Activated CD4-positive, alpha-beta T cell treated with anti-CD3 and anti-CD28 coated beads, Interleukin-2, amount 10 ng/mL, durations not matched to agents 24 days and 14 days (primary cell): ENCODE measurements at places on chromosomes 1 and 21. TPM values are rescaled to one million over a fixed set of nuclear protein-coding genes. Genes with fewer than 3 reads are reported as not detected.

COL24A1 gene
- 0.02 TPM in 1 of 2 replicates, not detected in the other for total RNA-seq

PTAFR gene
- total RNA-seq = 0.40 and 0.57 TPM in 2 replicates

HTR1D gene
- total RNA-seq = not detected in 2 replicates

SV2A gene
- 18.0 and 18.9 TPM in 2 replicates for total RNA-seq

SPATC1L gene
- total RNA-seq = 10.8 and 12.0 TPM in 2 replicates

FMN2 gene
- not detected in 2 replicates for total RNA-seq

RAB3B gene
- 0.02 TPM in 2 replicates for total RNA-seq

SEC16B gene
- total RNA-seq = not detected in 2 replicates

CRP gene
- total RNA-seq = not detected in 2 replicates

SLAMF7 gene
- 18.4 and 20.7 TPM in 2 replicates for total RNA-seq

FCRL2 gene
- not detected in 2 replicates for total RNA-seq

HPDL gene
- 39.6 and 39.8 TPM in 2 replicates for total RNA-seq

GSTM4 gene
- total RNA-seq = 6.8 and 9.9 TPM in 2 replicates

VWA5B1 gene
- total RNA-seq = not detected in 2 replicates

PRAMEF20 gene
- not detected in 2 replicates for total RNA-seq

SPRR5 gene
- total RNA-seq = not detected in 2 replicates

DNAI4 gene
- 0.26 and 2.7 TPM in 2 replicates for total RNA-seq

NBPF10 gene
- total RNA-seq = 3.2 TPM in 2 replicates

LORICRIN gene
- total RNA-seq = not detected in 2 replicates

FCRL6 gene
- total RNA-seq = not detected in 2 replicates

TDRD10 gene
- total RNA-seq = not detected in 2 replicates

E2F2 gene
- 30.4 and 33.7 TPM in 2 replicates for total RNA-seq

BRINP3 gene
- total RNA-seq = not detected in 2 replicates

ADORA1 gene
- total RNA-seq = not detected in 2 replicates

FYB2 gene
- total RNA-seq = not detected in 2 replicates

LRRC71 gene
- total RNA-seq = not detected in 2 replicates

CD5L gene
- not detected in 2 replicates for total RNA-seq

TAS1R1 gene
- not detected in 2 replicates for total RNA-seq

OR6N1 gene
- total RNA-seq = not detected in 2 replicates

SH2D2A gene
- 277 and 282 TPM in 2 replicates for total RNA-seq

DHCR24 gene
- total RNA-seq = 207 and 211 TPM in 2 replicates

NBPF1 gene
- total RNA-seq = 4.2 and 5.1 TPM in 2 replicates

ELAVL4 gene
- total RNA-seq = not detected in 2 replicates

ATP6V1G3 gene
- total RNA-seq = not detected in 2 replicates

CCDC27 gene
- not detected in 2 replicates for total RNA-seq
